ENCODE measurements at places on chromosomes 1 and 21. TPM values are rescaled to one million over a fixed set of nuclear protein-coding genes. Genes with fewer than 3 reads are reported as not detected.

Gene ADORA3
- 0.13 TPM for total RNA-seq

Gene HFM1
- 2.5 TPM for total RNA-seq

Gene CSF3R
- 1.4 TPM for total RNA-seq

Gene KIAA0040
- total RNA-seq, result 4.1 TPM

Gene AMY2A
- total RNA-seq, result not detected

Gene FAM163A
- total RNA-seq, result not detected

Gene OPRD1
- 9.7 TPM for total RNA-seq

Gene LCK
- 1.1 TPM for total RNA-seq

Gene MECR
- total RNA-seq, result 20.2 TPM

Gene RHD
- 0.38 TPM for total RNA-seq

Gene SH3D21
- 4.8 TPM for total RNA-seq
